Occipital lobe (tissue), 3 donors: ENCODE measurements at places on chromosomes 1 and 21.
A peak's percentile ranks its signal among the peaks of the same experiment; 100 is the strongest.

GRCh38 chr1:202203238-202204039, 9.8 kb downstream of the LGR6 start:
- DNase-seq: no peak

- DNase-seq: no peak
Observed at GRCh38 chr1:105137543-105138457, 1388.1 kb downstream of the AMY1C start.

DNA sequence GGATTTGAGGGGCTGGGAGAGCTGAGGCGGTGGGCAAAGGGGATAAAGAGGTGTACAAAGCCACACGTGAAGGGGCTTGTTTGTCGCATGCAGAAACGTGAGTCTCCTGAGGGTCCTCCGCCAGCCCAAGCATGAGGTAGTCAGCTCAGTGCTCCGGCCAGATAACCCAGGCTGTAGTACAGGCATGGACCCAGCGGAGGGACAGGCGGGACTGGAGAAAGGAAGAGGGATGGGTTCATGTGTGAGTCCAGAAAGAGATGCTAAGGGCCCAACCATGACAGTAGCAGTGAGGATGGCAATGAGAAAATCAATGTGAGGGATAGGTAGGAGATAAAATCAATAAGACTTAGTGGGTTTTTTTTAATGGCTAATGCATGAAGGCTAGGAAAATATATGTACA, 13.7 kb upstream of the ELK4 start:
- no peak for DNase-seq

GRCh38 chr1:201739492-201740085, 89.4 kb upstream of the IPO9 start:
- peak; percentile 54 for DNase-seq

DNA sequence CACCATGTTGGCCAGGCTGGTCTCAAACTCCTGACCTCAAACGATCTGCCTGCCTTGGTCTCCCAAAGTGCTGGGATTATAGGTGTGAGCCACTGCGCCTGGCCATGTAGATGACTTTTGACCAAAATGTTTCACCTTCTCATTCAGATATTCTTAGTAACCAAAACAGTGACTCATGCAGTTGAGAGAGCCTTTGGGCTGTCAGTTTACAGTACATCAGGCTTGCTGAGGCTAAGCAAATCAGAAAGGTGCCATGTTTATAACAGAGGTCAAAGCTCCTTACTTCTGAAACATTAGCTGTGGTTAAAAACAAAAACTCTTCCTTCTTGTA, 21.0 kb downstream of the CNIH4 start:
- DNase-seq: no peak

- DNase-seq: no peak
Observed at GRCh38 chr1:207747627-207748492, 4.0 kb upstream of the CD46 start.

- no peak for DNase-seq
Observed at GRCh38 chr1:21280011-21280471, 10.2 kb downstream of the ECE1 start.

DNA sequence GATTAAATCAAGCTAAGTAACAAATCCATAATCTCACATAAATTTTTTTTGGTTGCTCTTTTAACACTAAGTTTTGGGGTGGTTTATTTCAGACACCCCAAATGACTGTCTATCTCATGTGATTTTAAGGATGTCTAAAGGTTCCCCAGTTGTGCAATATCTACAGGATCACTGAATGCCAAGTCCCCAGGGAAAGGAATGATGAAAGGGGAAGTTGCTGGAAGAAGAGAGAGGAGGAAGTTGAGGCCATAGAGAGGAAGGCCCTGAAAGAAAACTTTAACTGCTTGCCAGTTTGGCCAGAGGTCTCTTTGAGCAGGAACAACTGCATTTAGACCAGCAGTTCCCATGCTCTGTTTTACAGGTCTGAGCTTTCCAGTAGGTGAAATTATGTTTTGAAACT, 27.5 kb upstream of the SLC19A2 start:
- DNase-seq: no peak

- peak; percentile 67 for DNase-seq
Observed at GRCh38 chr1:204493984-204494280, 673 bp downstream of the PIK3C2B start.

GRCh38 chr1:107649023-107649422, 316.0 kb downstream of the VAV3 start:
- no peak for DNase-seq

DNA sequence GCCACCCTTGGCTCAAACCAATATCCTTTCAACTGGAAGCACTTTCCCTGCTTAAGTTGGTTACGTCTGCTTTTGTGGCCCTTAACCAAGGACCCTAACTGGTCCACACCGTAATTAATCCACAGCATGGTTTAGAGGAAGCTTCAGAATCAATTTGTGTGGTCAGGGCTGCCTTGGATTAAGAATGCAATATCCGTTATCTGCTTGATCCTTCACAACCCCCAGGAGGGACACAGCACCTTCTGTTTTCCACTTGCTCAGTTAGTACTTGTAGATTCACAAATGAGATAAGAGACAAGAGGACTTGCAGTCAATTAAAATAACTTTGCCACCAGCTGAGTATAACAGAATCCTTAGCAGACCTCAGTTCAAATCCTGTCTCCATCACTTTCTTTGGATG, 56.9 kb upstream of the LRP8 start:
- no peak for DNase-seq

- DNase-seq: no peak
Observed at GRCh38 chr21:31727181-31727580, 4.7 kb downstream of the SCAF4 start.

DNA sequence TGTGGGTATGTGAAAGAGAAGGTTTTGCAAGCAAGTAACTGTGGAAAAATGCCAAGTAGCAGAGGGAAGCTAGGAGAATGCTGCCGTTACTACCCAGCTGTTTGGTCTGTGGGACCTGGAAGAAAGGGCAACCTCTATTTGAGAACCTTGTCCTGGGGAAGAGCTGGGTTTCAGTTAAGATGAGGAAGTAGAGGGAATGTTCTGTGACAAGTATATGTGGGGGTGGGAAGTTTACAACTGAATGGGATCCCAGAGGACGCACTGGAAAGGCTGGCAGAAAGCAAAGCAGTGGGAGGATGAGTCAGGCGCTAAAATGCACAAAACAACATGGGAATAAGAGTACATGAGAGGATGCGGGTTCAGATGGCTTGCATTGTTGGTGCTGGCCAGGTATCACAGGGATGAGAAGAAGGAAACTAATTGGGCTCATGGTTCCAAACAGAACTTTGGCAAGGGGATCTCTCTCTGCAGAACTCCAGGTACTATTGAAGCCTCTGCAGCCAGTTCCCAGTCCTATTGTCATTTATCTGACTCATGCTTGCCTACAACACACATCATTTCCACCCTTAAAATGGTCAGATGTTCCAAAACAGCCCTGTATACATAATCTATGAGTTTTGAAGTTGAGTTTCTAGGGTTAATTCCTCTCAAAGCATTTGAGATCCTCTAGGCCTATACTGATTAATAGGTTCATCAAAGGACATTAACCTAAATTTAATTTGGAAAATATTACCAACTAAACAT, 88.5 kb upstream of the VAV3 start:
- peak; percentile 6 for DNase-seq

GRCh38 chr1:10939654-10940450, 72.6 kb upstream of the TARDBP start:
- no peak for DNase-seq

DNA sequence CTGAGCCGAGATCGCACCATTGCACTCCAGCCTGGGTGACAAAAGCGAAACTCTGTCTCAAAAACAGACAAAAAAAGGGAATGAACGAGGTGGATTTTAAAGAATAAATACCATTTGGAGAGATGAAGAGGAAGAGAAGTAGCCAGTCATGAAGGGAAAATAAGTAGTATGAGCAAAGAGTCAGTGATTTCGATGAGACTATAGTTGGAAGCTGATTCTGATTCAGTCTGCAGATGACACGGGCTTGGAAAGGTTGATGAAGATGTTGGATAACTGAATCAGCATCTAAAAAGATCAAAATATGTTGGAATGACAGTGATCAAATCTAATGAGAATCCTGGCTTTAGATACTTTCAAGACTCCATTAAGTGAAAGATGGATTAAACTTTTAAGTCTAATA, 23.8 kb downstream of the MACF1 start:
- DNase-seq: no peak

- no peak for DNase-seq
Observed at GRCh38 chr1:3610527-3611169, 660 bp downstream of the MEGF6 start.

DNA sequence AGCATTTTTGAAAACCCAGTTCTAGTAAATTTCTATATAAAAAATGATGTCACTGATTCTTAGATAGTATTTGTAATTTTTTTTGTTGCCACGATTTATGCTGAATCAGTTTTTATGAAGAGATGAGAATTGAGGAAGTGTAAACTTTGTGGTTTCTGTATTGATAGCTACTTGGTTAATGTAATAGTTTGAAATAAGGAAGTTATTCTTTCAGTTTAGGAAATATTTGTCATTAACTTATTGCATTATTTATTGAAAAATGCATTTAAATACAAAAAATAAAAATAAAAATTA, 97.8 kb downstream of the ZFYVE9 start:
- DNase-seq: no peak

- DNase-seq: no peak
Observed at GRCh38 chr1:23837908-23838307, 12.7 kb upstream of the HMGCL start.

- no peak for DNase-seq
Observed at GRCh38 chr1:16090076-16090826, 16.8 kb upstream of the FAM131C start.

DNA sequence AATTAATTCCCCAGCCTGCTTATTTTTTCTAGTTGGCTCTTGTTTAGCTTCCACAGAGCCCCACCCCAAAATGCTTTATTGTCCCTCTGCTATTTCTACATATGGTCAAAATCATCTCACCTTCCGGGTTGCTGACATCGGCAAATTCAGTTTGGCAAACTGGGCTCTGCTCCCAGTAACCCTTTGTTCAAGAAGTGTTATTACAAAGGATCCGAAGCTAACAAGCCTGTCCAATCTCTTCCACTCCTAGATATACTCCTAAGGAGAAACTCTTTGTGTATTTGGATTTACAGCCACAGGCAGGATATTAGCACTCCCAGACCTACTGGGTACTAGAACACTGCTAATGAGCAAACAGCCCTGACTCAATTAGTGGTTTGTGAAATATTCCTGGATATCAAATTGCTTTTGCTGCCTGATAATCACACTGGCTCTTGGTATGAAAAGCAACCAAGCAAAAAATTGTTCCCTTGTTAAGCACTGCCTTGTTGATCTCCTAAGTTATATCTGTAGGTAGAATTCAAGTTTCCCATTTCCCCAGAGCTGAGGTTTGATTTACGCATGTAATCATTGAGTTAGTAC, 4.0 kb downstream of the JUN start:
- DNase-seq: no peak

GRCh38 chr1:18539171-18539570, 58.4 kb downstream of the KLHDC7A start:
- DNase-seq: no peak

GRCh38 chr1:30325085-30325935, 398.1 kb downstream of the MATN1 start:
- no peak for DNase-seq

DNA sequence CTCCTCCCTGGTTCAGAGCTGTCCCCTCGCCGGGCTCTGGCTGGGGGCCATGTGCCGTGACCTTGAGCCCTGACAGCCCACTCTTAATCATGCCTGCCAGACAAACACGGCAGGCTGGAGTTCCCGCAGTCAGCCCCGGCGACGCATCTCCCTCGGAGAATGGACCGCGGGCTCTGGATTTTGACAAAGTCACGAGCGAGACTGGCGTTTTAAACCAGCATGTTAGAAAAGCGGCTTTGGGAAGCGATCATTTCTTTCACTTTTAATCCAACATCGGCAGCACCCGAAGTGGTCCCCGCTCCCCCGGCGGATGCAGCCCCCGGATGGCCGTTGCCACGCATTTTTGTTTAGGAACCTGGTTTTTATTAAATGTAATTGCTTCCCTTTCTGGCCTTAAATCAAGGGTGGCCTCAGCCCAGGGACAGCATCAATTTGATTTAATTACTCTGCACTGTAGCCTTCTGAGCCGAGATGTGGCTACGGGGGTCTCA, 70.9 kb downstream of the PRDM16 start:
- no peak for DNase-seq

DNA sequence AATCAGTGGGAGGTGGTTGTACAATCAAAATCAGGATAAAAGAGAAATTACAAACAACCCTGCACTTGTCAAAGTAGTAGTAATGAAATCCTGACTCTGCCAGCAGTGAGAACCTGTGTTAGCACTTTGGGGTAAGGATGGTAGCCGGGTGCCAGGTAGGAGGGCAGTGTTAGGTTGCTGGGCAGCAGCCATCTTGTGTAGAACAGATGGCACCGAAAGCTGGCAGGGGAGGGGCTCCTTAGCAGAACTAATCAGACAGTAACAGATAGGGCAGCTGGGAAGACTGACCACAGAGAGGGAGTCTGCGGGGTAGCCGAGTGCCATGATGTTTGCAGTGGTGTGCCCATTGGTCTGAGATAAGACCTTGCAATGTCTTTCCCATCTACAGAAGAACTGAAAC, 137.3 kb downstream of the SDCCAG8 start:
- no peak for DNase-seq

GRCh38 chr1:186923486-186923885, 94.7 kb downstream of the PLA2G4A start:
- no peak for DNase-seq

DNA sequence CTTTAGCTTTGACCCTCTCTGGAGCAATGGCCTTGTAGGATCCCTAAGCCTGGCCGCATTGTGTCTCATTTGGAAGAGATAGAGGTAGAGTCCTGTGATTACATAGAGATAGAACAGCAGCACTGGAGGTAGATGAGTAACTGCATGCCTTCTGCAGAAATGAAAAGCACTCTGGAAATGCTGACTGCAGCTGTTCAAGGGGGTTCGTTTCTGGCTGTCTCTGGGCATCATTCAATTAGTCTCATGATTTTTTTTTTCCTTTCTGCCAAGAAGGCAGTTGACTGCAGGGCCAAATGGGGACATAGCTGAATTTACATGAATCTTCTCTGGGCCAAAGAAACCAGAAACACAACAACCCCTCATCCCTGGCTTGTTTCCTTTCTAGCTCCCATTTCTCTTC, 28.1 kb upstream of the SNX27 start:
- DNase-seq: no peak

GRCh38 chr1:101108111-101108500, 82.5 kb upstream of the DPH5 start:
- DNase-seq: no peak

- DNase-seq: no peak
Observed at GRCh38 chr1:201313086-201313485, 29.8 kb downstream of the PKP1 start.
